ENCODE measurements at places on chromosomes 3 and 15. TPM values are rescaled to one million over a fixed set of nuclear protein-coding genes. Genes with fewer than 3 reads are reported as not detected.

Gene NOX5
- total RNA-seq: under 0.01 TPM

Gene GOLGA8T
- total RNA-seq: not detected

Gene CDV3
- 228 TPM for total RNA-seq

Gene TMEM212
- not detected for total RNA-seq

Gene PLSCR2
- 0.18 TPM for total RNA-seq

Gene COL7A1
- 1.4 TPM for total RNA-seq

Gene ALPK3
- 10.2 TPM for total RNA-seq

Gene LRRC15
- total RNA-seq: under 0.01 TPM

Gene TRAK1
- total RNA-seq: 38.9 TPM

Gene SLC28A1
- total RNA-seq: not detected
